ENCODE measurements at places on chromosomes 5 and 9.

GRCh38 chr9:72952914-72953313, at the start of gene ALDH1A1:
TSS of gene ALDH1A1 (minus strand) at chr9:72953053. CDS start at chr9:72953000, 53 bp downstream.
- DNase-seq: no peak

DNA sequence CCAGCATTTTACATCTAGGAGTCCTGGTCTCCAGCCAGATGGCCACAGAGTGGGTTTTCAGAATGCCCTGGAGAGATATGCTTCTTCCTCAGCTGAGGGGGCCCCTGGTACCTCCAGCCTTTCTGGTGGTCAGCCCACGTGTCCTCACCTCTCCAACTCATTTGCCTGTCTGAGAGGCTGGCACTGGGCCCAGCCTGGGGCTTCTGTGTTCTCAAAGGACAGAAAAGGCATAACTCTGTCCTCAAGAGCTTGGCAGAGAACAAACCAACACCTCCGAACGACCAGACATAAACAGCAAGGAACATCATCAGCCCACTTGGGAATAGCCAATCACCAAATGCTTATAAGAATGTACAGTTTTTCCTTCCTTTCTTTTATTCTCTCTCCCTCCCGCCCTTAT, 17.1 kb downstream of the ENG start:
- no peak for DNase-seq

DNA sequence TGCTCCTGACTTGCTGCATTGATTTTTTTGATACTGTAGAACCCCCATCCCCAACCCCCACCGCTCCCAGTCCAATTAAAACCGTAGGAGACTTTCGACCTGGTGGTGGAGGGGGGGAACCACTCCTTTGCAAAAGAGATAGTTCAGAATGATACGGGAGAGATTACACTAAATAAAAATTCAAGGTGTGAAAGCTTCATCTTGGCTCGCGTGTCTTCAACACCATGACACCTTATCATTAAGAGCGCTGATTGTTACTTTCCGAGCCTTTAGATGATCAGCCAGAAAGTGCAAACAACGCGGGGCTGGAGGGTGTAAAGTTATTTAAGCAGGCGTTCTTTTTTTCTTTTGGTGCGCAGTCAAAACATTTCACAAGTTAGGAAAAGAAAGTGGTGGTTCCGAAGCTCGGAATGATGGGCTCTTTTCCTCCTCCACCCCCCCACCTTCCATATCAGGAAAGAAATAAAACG, 1.3 kb upstream of the ZNF462 start:
- DNase-seq: no peak

DNA sequence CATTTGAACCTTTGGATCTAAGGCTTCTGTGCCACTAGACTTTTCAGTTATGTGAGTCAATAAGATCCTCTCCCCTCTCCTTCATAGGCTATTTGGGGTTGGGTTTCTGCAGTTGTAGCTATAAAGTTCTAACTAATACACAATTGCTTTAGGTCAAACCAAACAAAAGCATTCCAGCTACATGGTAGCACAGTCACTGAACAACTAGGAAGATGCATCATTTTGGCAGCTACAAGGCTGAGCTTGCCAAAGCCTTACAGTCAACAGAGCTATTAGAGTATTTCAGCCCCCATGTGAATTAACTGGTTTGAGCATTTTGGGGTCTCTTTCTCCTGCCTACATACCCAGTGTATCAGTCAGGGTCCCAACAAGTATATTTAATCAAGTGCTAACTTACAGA, 234.6 kb downstream of the ZNF608 start:
- no peak for DNase-seq

DNA sequence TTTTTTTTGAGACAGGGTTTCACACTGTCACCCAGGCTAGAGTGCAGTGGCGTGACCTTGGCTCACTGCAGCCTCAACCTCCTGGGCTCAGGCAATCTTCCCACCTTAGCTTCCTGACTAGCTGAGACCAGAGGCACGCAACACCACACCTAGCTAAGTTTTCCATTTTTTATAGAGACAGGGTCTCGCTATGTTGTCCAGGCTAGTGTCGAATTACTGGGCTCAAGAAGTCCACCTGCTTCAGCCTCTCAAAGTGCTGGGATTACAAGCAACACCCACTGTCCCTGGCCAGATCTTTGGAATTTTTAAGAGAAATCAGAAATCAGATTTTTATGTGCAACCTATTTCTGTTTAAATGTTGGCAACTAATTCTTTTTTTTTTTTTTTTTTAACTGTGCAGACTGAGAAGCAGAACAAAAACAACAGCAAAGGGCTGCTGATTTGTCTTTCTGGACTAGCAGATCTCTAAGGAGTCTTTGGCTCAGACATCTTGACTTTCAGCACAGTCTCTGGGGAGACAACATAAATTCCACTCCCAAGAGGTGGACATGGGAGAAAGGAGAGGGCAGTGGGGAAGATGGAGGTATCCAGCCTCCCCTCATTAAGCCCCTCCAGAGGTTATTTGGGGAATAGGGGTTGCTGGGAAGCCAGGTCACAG, 54.4 kb upstream of the FABP6 start:
- DNase-seq: no peak

GRCh38 chr5:115379622-115380344, 83.3 kb upstream of the CCDC112 start:
- DNase-seq: peak; percentile 76

- DNase-seq: no peak
These were observed 591.8 kb downstream of the PDE4D start for GRCh38 chr5:59301727-59302126.

GRCh38 chr5:68709239-68709638, 384.6 kb upstream of the SLC30A5 start:
- DNase-seq: no peak

DNA sequence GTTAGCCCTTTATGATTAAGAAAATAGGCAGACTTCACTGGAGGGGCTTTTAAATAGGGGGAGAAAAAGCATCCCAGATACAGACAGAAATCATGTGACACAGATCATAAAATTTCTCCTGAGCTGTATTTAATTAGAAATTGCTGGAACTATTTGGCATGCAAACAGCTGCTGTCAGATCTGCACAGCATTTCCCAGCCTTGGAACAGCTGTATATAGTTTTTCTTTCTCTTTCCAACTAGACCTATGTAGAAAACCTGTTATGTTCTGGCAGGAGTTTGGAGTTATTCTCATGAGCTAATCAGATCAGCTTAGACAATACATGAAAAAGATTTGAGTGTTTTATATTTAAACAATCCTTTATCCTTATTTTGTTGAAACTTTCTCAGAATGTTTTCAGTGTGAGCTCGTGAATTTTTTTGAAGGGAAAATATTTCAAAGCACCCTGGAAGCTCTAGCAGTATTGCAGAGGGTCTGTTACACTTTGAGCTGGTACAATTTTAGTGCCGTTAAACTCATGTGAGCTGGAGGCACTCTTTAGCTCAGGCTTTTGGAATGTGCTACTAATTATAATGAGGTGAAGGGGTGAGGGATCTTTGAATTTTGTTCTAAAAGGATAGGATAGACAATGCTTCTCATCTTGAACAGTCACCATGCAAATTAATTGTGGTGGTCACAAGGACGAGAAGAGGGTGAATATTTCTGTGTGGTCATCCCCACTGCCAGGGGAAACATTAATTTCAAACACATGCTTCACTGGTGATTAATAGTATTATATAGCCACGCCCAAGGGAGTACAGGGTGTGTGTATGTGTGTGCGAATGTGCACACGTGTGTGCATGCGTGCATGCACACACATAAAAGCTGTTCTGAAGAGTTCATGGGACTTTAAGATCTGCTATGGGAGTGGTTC, 239.4 kb upstream of the FBXL7 start:
- DNase-seq: no peak

GRCh38 chr9:105646879-105647594, 15.2 kb upstream of the TAL2 start:
- DNase-seq: no peak

GRCh38 chr5:178069909-178070308, 43.4 kb upstream of the N4BP3 start:
- peak; percentile 26 for DNase-seq

GRCh38 chr9:14256588-14256987, 57.4 kb downstream of the NFIB start:
- DNase-seq: no peak

GRCh38 chr5:143717400-143717799, 94.6 kb upstream of the HMHB1 start:
- no peak for DNase-seq

DNA sequence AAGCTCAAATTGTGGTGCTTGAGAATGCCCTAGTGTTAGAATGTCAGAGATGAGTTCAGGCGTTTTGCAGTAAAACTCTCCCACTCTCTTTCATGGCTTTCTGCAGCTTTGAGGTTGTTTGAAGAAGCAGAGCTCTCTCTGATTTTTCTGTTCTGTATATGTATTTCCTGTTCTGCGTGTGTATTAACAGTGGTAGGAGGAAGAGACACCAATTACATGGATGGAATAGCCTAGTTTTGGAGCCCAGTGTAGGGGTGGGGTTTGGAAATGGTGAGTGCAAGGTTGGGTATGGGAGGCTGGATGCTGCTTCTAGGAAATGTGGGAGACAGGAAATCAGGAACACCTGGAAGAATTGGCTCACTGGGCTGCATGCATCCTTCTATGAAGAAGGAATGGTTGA, 12.4 kb downstream of the LARP1 start:
- DNase-seq: no peak

GRCh38 chr5:100479079-100479688, 56.0 kb upstream of the FAM174A start:
- DNase-seq: peak; percentile 18

DNA sequence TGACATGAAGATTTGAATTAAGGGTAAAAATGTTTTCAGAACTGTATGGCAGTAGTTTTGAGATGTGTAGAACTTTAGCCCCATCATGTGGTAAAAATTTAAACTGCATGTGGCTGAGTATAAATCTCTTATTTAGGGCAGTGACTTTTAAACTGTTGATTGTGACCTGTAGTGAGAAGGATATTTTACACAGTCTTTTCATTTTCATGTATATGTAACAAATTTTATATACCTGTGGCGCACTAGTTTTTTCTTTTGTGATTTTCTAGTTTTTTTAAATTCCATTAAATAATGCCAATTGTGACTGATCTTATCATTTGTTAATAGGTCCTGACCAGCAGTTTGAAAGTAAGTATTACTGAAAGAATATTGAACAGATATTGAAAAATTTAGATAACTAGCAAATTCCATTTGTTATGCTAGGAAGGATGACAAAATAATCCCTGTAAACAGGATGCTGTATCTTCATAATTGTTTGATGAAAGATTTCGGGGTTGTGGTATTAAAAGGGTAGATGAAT, 47.2 kb downstream of the GPBP1 start:
- peak; percentile 70 for DNase-seq

DNA sequence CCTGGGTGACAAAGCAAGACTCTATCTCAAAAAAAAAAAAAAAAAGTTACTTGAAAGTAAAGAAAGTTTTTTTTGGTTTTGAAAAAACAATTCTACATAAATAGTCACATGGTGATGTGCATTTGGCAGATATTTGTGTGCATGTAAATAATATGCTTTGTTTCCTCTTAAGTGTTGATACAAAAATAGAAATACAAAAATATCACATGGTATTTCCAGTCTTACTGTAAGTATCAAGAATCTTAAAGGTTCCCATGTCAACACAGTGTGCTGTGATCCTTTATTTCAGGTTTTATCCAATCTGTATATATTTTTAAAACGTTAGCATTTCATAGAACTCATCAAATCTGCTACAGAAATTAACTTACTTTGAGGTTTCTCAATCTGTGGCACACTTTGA, 521.9 kb downstream of the TLE4 start:
- DNase-seq: no peak

DNA sequence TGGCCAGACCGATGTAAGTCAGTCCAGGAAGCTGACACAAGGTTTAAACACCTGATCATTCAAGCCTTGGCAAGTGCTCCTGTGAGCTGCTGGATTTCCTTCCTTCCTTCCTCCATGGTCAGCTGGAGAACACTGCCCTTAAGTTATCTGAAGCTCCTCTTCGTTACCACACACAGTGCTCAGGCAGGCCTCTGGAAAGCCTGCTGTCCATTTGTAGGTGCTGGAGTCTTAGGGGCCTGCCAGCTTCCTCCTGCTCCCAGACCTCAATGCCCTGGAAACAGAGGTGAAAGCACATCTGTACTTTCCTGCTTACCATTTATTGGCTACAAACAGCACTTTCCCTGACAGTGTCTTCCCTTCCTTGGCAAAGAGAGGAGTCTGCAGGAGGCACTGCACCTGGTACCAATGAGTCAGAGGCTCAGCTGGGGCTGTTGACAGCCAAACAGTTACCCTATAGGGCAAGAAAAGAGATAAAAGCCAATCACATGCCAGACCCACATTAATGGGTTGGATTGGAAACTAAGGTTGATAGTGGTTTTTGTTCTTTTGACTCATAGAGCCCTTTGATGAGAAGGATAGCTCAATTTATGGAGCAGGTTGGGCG, 72.6 kb upstream of the PUM3 start:
- DNase-seq: no peak

GRCh38 chr5:141855265-141856036, 22.8 kb downstream of the PCDH1 start:
- no peak for DNase-seq

DNA sequence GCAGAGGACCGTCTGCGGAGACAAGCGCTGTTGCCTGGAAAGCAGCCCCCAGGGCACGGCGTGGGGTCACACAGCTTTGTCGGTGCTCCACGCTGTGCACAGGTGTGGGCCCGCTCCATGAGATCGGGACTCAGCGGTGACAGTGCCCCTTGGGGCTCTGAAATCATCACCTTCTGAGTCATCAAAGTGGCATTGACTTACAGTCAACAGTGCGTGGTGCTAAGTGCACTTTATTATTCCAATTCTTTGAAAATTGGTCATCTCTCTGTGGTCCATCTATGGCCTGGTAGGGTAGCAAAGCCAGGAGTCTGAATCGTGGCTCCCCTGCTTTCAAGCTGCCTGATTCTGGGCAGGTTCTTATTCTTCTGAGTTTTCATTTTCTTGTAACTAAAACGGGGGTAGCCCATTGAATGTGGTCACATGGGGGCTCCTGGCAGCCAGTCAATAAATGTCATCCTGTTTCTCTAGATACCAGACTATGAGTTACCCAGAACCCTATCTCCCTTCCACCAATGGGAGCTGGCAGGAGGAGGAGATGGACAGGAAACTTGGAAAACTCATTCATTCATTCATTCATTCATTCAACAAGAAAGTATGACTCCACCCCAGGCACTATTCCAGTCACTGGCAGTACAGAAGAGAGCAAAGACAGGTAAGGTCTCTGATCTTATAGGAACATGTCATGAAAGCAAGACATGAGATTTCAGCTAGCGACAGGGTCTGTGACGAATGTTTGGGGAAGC, 20.3 kb upstream of the UNC5A start:
- DNase-seq: no peak

- DNase-seq: no peak
These were observed 8.3 kb upstream of the NDFIP1 start for GRCh38 chr5:142100307-142100706.

- no peak for DNase-seq
These were observed 59.0 kb downstream of the AOPEP start for GRCh38 chr9:94785215-94786169.

GRCh38 chr9:1869843-1870242, 145.3 kb upstream of the SMARCA2 start:
- peak; percentile 73 for DNase-seq
